ENCODE measurements at places on chromosomes 7 and 10.

GRCh38 chr7:135792363-135792668 lies 43.7 kb upstream of the FAM180A start:
- DNase-seq = no peak

DNA sequence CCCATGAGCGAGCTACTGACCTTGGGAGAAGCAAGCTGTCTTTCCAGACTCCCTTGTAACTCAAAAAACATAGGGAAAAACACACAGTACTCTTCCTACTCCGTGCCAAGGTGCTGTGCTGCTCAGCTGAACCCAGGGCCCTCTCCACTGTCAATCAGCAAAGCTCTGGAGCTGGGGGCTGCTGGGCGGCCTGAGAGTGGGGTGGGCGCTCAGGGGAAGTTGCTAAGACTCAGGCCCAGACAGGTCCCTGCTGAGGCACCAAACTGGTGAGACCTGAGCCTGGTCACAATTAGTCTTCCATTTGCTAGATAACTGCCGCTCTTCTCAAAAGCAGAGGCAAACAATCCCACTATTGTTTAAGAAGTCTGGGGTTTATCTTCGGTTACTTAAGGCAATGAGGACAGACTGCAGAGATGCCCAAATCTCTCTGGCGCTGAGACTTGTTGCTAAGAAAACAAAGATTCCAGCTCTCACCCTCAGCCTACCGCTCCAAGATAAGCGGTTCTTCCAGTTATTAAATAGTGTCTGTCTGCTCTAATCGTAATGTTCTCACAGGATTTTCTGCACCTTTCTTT lies 22.0 kb downstream of the STEAP1B start:
- no peak for DNase-seq

- peak; percentile 19 for DNase-seq
Observed at GRCh38 chr10:71302874-71303568, 16.0 kb upstream of the SLC29A3 start.

- DNase-seq = no peak
Observed at GRCh38 chr7:35526645-35527044, 168.3 kb downstream of the HERPUD2 start.

GRCh38 chr7:47035522-47035921 lies 546.4 kb downstream of the TNS3 start:
- no peak for DNase-seq

GRCh38 chr10:107444443-107444842 lies 279.9 kb upstream of the SORCS1 start:
- DNase-seq = no peak

- no peak for DNase-seq
Observed at GRCh38 chr10:48807791-48808470, 123.3 kb downstream of the WDFY4 start.

- no peak for DNase-seq
Observed at GRCh38 chr10:71797533-71798307, 24.4 kb upstream of the VSIR start.

- DNase-seq = no peak
Observed at GRCh38 chr7:105920766-105921165, 42.3 kb upstream of the CDHR3 start.

GRCh38 chr7:159083001-159083697 lies 61.5 kb downstream of the VIPR2 start:
- no peak for DNase-seq

DNA sequence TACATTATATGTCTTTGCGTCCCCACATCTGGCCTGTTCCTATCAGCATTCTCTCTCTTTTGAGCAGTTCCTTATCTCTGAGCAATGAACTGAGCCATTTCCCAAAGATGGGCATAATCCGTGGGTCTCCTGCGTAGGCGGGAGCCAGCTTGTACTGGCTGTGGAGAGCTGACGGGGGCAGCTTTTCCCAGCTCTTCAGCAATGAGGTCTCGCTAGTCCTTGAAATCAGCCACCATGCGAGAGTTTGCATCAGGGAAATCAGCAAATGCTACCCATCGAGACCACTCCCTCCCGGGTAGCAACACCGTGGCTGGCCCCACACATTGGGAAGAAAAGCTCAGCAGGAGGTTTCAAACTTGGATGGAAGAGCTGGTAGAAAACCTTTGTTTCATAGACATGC lies 51.9 kb upstream of the FAM180A start:
- DNase-seq = no peak

DNA sequence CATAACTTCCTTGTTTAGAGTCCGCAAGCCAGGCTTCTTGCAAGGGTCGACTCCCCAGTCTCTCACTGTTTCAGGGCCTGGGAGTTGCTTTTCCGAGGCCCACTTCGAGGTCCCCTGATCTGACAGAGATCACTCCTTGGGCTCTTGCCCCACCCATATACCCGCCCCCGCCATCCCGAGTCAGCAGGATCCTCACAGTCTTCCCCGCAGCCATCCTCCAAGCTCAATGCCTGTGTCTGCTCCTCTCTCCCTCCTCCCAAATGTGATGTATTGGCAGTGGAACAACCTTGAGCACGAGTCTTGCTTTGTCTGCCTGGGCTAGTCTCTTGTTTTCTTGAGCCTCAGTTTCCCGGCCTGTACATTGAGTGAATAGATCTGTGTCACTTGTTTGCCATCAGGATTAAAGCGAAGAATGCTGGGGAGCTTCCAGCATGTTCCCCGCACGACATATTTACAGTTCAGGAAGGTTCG lies 2.4 kb upstream of the HMX2 start:
- no peak for DNase-seq

- DNase-seq = peak; percentile 37
Observed at GRCh38 chr10:17984056-17984455, 32.3 kb downstream of the SLC39A12 start.

Data from non-pigmented ciliary epithelial cell (primary cell).